ENCODE measurements at places on chromosomes 3 and 15. TPM values are rescaled to one million over a fixed set of nuclear protein-coding genes. Genes with fewer than 3 reads are reported as not detected.

TLE3 gene
- total RNA-seq = 8.3 TPM

GOLGB1 gene
- 35.3 TPM for total RNA-seq

KIF15 gene
- total RNA-seq = 1.6 TPM

DPPA2 gene
- not detected for total RNA-seq

GRCh38 chr15:43105077-43105736, 631 bp downstream of the UBR1 start:
- peak; percentile 45 for DNase-seq

- DNase-seq = no peak
Measured at GRCh38 chr15:99826157-99826780, 93.0 kb upstream of the LYSMD4 start.

- no peak for DNase-seq
Measured at GRCh38 chr15:89377842-89378295, 43.2 kb upstream of the POLG start.

GRCh38 chr3:56862352-56863062, 60.8 kb upstream of the ARHGEF3 start:
- DNase-seq = peak; percentile 26

GRCh38 chr3:159555205-159555604, 433.4 kb upstream of the IL12A start:
- DNase-seq = no peak
